Hematopoietic multipotent progenitor cell treated with erythropoietin and hydrocortisone succinate and interleukin-3 and kit ligand, for 15 days (in vitro differentiated cells): ENCODE measurements at places on chromosomes 2 and 18.

GRCh38 chr2:27967076-27967475 lies 76.5 kb downstream of the BABAM2 start:
- DNase-seq: no peak

DNA sequence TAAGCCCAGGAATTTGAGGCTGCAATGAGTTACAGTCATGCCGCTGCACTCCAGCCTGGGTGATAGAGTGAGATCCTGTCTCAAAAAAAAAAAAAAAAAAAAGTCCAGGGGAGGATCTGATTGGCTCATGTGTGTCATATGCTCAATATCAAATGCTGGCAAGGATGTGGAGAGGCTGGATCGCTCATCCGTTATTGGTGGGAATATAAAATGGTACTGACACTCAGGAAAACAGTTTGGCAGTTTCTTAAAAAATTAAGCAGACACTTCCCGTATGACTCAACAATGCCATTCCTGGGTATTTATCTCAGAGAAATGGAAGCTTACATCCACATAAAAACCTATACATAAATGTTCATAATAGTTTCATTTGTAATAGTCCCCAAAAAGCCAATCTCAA lies 68.9 kb downstream of the MEX3C start:
- no peak for DNase-seq

GRCh38 chr2:164903951-164904350 lies 51.4 kb downstream of the SLC38A11 start:
- no peak for DNase-seq

DNA sequence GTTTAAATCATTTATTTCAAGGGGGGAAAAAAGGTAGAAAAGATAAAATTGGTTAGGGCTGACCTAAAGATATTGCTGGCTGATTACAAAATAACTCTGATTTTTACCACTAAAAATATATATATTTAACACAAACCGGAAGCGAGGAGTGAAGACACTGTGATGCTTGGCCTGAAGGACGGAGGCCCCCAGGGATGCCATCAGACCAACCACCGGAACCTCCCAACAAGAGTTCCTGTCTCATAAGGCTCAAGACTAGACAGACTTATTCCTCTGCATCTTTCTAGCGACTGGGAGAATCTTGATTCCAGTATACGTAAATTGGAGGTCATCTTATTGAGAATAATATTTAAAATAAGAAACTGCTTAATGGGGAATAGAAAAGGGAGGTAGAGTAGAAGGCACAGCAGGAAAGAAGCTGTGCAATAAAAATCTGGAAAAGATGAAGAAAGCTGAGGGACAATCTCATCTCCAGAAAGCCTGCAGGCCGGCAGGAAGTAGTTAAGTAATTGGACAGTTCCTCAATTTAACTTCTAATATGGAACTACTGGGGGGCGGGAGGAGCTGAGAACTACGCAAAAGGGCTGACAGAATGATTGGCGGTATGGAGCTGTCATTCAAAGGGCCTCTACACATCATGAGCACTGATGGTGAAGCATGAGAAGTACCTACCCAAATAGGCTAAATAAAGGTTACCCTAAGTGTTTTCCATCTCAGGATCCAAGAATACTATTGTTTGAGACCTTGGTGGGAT lies 91.1 kb downstream of the DTNB start:
- no peak for DNase-seq

GRCh38 chr2:126616606-126617069 lies 39.3 kb upstream of the GYPC start:
- no peak for DNase-seq

DNA sequence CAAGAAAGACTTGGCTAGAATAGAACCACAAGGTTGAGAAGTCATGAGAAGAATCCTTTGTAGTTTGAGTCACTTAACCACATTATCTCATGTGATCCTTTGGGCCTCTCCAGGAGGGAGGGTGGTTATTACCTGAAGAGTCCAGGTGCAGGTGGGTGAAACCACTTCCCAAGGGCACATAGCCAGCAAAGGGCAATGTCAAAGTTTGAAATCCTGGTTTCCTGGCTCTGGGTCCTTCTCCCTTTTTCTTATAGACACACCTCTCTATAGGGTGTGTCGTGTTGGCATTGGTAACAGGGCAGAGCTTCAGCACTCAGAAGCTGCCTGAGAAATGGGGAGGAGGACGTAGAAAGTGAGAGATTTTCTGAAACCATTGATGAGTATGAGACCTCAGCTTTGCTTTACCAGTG lies 137.9 kb downstream of the MGAT5 start:
- no peak for DNase-seq

- no peak for DNase-seq
Measured at GRCh38 chr2:109164739-109165221, 35.8 kb downstream of the SH3RF3 start.

GRCh38 chr2:134139611-134140010 lies 114.3 kb upstream of the MGAT5 start:
- DNase-seq: no peak

DNA sequence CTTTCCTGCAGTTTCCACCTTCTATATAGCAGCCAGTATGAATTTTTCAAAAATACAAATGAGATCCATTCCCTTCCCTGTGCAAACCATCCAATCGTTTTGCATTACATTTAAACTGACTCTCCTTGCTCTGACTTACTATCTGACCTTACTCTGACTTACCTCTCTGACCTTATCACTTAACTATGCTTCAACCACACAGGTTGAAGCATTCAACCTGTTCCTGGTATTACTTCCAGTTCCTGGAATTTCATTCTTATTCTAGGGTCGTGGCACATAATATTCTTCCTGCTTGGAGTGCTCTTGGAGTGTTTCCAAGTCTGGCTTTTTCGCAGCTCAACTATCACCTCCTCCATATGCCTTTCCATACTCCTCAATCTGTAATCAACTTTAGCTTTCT lies 850.6 kb upstream of the CHAC2 start:
- no peak for DNase-seq

DNA sequence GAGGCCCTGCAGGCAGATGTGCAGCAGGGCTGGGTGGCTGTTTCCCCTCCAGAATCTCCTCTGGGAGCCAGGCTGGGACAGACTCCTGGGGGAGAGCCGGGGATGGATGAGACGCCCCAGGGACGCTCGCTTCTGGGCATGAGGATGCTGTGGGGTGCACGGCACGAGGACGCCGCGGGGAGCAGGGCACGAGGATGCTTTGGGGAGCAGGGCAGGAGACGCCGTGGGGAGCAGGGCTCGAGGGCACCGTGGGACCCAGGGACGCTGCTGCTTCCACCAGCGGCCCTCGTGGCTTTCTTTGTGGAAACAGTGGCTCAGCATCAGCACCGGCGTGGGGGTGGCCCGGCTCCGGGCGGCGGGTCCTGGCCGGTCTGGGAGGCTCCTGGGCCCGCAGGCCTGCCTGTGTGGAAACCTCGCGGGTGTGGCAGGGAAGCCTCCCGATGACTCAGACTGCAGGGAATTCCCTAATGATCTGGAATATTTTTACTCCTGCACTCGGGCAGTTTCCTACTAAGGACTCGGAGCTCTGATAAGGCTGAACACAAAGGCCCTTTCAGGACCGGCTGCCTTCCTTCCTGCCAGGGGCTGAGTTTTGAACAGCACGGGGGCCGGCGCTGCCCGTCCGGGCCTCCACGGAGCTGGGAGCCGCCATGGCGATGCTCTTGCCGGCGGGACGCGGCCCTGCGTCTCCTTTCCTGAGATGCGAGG lies 62.6 kb downstream of the NFATC1 start:
- no peak for DNase-seq

- no peak for DNase-seq
Measured at GRCh38 chr18:58787536-58788149, 77.0 kb upstream of the ZNF532 start.

DNA sequence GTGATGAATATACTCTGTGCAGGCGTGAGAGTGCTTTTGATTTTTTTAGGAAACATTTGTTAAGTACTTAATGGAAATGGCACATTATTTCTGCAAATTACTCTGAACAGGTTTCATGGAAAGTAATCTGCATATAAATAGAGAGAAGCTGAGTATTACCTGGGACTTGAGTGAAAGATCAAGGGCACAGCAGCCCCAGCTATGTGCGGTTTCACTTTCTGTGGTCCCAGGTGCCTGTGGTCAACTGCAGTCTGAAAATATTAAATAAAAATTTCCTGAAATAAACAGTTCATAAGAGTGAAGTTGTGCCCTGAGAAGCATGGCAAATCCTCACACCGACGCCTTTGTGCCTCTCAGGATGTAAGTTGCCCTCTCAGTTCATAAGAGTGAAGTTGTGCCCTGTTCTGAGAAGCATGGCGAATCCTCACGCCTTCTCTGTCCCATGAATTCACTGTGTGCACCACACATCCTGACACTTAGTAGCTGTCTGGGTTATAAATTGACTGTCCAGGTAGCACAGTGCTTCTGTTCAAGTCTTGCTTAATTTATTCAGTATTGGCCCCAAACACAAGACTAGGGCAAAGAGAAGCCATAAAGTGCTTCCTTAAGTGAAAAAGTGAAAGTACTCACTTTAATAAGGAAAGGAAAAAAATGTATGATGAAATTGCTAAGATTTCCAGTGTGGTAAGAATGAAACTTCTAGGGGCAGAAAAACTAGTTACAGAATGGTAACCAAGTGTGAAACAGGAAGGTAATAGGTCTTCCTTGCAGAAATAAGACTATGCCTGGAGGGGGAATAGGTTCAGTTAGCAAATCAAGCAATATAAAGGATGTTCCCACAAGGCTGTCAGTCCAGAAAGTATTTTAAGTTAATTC lies 4.3 kb upstream of the SNTG2 start:
- DNase-seq: no peak

DNA sequence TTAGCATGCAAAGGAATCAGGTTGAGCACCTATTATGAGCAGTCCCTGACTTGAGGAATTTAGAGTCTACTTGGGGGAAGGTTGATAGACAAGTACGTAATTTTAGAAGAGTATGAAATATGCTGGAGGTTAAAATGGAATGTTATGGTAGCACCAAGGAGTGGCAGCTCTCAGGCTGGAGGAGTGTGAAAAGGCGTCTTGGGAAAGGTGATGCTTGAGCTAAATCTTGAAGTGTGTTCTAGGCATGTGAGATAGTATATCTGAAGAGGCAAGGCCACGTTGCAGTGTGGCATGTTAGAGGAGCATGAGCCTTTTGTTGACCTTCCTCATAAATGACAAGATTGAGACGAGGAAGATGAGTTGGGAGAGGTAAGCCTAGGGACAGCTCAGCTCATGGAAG lies 39.3 kb downstream of the ADAM23 start:
- no peak for DNase-seq

- no peak for DNase-seq
Measured at GRCh38 chr2:201939453-201939941, 94.2 kb upstream of the FZD7 start.

- DNase-seq: no peak
Measured at GRCh38 chr2:240947176-240947575, 41.0 kb downstream of the CROCC2 start.

DNA sequence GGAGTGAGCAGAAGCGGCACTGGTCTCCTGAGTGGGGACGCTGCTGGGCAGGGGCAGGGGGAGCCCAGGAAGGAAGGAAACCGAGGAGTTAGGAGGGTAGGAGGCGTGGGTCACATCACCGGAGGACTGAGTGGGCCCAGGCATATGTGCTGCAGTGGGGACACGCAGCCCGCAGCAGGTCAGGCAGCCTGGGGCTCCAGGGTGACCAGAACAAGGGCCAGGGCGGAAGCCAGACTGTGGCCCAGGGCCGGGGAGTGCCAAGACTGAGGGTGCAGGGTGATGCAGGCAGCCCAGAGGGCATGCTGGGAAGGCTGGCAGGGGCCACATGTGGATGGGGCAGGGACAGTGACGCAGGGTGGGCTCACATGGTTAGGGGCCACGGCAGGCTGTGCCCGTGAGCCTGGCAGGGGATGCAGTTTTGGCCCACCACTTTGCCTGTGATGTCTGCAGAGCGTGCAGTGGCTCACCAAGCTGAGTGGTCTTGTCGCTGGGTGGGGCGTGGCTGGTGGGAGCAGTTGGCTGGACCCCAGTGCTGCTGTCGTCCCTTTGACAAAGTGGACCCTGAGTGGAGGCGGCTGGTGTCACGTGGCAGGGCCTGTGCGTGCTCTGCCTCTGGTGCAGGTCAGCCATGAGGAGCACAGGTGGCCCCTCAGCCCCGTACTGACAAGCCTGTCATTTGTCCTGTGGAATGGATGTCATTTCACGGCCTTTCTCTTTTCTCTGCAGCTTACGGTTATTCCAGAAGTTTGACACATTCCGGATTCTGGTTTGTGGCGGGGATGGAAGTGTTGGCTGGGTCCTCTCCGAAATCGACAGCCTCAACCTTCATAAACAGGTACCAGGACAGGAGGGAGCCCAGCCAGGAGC lies 87.1 kb downstream of the DGKD start:
- no peak for DNase-seq

GRCh38 chr2:218146056-218146455 lies 20.2 kb downstream of the CXCR2 start:
- DNase-seq: no peak

DNA sequence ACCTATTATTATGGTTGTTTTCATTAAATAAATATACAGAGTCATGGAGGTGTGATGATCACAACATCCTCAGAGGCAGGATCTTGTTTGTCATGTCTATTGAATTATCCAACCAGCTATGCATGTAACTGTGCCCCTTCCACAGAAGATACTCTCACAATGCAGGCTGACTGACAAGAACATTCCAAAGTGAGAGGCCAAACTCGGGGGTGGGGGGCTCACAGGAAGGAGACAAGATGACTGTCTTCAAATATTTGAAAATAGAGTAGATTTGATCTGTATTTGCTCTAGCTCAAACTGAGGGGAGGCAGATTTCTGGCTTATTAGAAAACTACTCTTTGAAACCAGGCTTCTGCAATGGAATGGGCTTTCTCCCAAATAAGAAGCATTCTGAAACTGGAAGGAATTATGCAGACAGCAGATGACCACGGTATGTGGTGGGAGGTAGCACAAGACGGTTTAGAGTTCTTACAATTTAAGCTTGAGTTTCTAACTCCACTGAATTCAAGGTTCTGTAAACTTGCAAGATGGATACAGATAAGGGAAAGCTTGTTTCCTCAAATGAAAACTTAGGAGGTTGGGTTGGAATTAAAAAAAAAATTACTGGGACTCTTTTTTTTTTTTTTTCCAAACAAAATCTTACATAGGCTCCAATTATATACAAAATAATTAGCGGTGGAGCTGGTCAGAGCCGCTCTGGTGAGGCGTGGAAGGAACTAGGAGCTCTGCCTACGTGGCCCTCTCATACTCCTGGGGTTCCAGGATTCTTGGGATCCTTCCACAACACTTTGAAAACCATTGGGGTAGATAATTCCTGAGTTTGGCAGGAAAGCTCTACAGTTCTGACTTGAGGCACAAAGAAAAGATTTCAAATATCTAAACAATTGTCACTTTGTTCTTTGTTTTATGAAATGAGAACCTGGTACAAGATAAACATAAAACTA lies 79.3 kb downstream of the PLA2R1 start:
- no peak for DNase-seq

DNA sequence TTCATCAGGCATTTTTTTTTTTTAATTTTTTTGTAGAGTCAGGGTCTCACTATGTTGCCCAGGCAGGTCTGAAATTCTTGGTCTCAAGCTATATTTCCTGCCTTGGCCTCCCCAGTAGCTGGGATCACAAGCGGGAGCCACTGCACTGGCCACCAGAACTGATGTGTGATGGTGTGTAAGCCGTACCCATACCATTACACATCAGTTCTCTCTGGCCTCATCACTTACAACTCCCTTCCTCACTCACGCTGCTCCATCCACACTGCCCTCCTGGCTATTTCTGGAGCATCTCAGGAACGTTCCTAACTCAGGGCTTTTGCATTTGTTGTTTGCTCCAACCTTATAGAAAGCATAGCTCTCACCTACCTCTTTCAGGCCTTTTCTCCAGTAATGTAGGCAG lies 834.5 kb upstream of the ID2 start:
- no peak for DNase-seq
